ENCODE measurements at places on chromosomes 2 and 18.
A peak's percentile ranks its signal among the peaks of the same experiment; 100 is the strongest.

DNA sequence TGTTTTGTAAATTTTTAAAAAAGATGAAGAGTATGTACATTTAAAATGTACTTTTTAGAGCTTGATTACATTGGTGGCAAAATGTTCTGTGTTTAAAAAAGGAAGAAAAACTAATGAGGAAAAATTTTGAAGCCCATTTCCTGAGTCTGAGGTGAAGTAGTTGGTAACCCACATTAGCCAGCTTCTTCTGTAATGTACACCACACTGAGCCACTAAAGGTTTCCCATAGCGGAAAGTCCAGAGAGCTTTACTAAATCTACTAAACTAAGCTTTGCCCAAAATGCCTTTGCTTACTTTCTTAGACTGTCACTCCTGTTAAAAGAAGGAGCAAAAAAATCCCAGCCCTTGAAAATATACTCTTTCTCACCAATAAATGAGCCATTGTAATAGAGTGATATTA lies 804.8 kb upstream of the ZEB2 start:
- no peak for DNase-seq

DNA sequence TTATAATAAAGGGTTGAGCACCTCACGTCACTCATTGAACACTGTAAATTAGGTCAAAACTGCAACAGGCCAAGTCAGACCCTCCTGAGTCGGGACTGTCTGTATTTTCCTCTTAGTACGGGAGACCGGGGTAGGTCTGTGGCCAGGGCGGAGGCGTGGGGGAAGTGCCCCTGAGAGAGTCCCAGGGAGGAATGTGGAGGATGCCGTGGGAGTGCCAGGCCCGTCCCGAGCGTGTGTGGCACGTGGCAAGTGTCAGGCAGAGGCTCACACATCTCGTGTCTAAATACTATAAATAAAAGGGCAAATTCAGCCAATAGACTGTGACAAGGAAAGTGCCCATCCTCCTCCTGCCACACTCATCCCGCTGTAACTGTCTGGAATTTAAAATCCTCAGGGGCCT lies 6.3 kb upstream of the HDAC4 start:
- DNase-seq: no peak

- DNase-seq: no peak
Observed at GRCh38 chr2:236795861-236796219, 226.2 kb downstream of the ACKR3 start.

GRCh38 chr2:107808959-107809358 lies 17.7 kb upstream of the RGPD4 start:
- DNase-seq: no peak

DNA sequence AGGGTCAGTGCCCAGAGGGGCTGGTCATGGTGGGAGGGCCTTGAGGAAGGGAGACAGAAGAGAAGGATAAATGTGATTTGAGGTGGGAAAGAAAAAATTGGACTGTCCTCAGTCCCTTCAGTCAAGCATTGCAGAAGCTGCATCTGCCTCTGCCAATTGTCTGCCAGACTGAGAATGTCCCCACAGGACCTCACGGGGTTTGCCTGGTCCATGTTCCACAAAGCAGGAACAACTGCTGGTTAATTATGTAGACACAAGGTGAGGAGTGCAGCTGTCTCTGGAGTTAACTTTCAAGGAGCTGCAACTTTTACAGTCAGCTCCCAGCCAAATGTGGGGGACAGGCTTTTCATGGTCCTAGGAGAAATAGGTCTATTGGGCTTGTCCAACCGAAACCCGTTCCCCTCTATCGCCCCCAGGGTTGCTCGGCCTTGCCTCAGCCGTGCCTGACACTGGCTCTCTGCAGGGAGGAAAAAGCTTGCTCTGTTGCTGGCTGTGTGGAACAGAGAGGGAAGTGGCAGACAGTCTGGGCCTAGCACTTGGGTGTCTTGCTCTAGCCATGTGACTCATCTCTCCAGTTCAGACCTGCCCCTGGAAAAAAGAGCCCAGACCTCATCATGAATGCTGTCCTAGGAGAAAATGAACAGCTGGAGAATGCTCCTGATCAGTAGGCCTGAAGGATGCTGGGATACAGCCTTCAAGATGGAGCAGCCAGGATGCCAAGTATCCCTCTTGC lies 31.1 kb upstream of the PAX8 start:
- DNase-seq: no peak

DNA sequence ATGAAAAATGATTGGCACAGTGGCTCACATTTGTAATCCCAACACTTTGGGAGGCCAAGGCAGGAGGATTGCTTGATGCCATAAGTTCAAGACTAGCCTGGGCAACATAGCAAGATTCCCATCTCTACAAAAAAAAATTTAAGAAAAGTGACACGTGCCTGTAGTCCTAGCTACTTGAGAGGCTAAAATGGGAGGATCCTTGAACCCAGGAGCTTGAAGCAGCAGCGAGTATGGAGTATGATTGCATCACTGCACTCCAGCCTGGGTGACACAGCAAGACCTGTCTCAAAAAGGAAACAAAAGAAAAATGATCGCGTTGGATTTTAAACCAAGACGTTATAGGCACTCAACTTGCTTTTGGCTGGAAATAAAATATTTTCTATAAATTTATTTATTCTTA lies 37.8 kb upstream of the CREB1 start:
- DNase-seq: no peak

DNA sequence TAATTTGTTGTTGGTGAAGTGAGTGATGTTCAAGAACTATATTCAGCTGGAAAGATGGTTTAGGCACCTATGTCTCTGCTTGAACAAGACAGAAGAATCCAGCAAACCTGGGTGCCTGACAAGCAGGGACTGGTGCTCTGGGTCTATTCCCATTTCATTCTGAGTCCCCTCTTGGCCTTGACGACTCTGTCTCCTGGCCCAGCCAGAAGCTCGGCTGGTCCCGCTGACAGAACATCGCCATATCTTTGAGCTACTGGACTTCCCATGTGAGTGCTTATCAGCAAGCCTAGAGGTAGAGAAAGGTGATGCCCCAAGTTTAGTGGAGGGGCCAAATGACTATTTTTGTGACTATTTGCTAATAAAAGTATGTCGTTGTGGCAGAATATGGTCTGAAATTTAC lies 48.2 kb downstream of the SDC1 start:
- DNase-seq: no peak

GRCh38 chr2:240912878-240913809 lies 7.0 kb downstream of the CROCC2 start:
- DNase-seq: no peak

DNA sequence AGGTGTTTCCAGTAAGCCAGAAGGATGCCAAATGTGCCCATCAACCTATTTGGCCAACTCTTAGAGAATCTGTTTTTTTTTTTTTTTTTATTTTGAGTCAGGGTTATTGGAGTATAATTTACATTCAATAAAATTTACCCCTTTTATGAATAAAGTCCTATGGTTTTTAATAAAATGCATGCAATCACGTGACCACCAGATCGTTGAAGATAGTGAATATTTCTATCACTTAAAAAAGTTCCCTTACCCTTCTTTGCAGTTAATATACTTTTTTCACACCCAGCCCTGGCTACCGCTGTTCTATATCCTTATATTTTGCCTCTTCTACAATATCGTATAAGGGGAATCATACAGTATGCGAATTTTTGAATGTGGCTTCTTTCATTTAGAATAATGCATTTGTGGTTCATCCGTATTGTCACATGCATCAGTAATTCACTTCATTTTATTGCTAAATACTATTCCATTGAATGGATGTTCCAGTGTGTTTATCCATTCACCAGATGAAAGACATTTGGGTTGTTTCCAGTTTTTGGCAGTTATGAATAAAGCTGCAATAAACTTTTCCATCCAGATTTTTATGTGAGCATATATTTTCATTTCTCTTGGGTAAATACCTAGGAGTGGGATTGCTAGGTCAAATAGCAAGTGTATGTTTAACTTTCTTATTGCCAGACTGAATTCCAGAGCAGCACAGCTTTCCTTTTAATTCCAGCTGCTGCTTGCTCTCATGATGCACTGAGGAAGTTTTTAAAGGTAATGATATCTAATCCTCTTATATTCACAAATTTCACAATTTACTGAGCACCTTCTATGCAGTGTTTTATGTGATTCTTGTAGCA lies 156.3 kb upstream of the NT5C1B start:
- no peak for DNase-seq

DNA sequence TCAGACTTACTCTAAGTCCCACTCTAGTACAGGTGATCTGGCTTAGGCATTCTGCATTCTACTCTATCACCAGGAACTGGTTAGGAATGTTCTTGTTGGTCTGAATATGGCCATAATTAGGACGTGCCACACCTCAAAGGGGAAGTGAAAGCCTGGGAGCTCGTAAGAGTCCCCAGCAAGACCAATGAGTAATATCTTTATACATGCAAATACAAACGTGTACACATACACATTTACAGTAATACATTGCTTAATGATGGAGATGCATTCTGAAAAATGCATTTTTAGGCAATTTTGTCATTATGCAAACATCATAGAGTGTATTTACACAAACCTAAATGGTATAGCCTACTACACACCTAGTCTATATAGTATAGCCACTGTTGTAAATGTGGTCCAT lies 19.5 kb upstream of the ERCC3 start:
- no peak for DNase-seq

- DNase-seq: no peak
Observed at GRCh38 chr2:181812106-181812743, 79.3 kb upstream of the ITPRID2 start.

DNA sequence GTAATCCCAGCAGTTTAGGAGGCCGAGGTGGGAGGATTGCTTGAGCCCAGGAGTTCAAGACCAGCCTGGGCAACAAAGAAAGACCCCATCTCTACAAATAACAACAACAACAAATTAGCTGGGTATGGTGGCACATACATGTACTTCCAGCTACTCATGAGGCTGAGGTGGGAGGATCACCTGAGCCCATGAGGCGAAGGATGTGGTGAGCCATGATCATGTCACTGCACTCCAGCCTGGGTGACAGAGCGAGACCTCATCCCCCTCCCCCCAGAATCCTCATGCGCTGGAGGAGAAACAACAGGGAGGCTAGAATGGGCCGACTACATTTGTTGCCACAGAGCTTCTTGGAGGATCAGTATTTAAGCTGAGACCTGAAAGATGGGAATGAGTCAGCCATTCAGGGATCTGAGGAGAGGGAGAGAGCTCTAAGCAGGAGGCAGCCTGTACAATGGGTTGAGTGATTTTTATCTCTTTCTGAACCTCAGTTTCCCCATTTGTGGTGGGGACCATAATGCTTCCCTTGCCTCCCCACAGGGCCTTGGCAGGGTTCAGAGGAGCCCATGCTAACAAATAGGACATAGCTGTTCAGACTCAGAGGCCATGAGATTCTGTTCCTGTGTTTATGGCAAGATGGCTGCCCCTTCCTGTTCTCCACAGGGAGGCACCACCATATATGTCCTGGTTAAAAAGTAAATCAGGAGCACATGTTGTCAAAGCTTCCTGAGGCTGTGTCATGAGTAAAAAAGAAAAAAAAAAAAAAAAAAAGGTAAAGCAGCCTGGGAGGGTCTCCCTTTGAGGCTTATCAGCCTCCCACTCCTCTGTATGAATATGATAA lies 131.4 kb upstream of the HAAO start:
- DNase-seq: no peak

- no peak for DNase-seq
Observed at GRCh38 chr2:12412898-12413305, 303.8 kb upstream of the TRIB2 start.

GRCh38 chr2:47299555-47299954 lies 103.4 kb upstream of the MSH2 start:
- no peak for DNase-seq

DNA sequence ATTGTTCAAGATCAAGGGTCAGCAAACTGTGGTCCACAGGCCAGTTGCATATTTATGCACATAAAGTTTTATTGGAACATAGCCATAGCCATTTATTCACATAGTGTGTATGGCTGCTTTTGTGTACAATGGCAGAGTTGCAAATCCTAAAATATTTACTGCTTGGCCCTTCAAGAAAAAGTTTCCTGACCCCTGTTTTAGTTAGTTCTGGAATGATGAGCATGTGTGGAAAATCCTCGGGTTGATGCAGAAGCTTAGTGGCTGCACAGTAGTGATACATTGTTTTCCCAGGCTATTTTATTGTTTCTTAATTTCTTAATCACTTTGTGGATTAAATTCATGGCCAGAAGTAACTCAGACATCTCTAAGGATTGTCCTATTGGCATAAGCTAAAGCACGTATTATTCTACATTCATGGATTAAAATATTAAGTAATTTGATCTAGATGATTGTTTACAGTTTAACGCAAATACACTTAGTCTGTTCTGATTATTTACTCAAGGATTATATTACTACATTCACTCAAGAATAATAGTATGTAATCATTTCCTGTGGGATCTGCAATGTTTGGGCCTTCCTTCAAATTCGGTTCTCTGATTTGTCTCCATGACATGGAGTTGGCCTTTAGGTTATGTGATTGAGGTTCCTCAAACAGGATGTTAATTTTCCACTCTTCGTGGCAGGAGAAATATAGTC lies 165.5 kb downstream of the TMEM247 start:
- DNase-seq: no peak

- DNase-seq: no peak
Observed at GRCh38 chr2:227849906-227850305, 21.5 kb upstream of the DAW1 start.

DNA sequence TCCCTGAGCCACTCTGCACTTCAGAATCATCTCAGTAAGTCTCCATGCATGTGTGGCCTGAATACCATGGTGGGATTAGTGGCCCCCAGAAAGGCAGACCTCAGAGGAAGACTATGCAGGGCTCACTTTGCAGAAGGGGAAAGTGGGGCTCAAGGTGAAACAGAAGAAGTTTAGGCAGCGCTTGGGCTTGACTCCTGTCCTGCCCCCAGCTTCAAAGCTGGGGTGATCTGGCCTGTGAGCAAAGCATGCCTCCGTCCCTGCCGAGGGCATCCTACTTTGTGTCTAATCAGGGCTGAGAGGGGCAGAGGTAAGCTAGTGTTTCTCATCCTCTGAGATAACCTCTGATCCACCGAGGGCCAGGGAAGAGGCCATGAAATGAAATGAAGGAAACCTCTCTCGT lies 7.9 kb downstream of the CAPN13 start:
- no peak for DNase-seq

DNA sequence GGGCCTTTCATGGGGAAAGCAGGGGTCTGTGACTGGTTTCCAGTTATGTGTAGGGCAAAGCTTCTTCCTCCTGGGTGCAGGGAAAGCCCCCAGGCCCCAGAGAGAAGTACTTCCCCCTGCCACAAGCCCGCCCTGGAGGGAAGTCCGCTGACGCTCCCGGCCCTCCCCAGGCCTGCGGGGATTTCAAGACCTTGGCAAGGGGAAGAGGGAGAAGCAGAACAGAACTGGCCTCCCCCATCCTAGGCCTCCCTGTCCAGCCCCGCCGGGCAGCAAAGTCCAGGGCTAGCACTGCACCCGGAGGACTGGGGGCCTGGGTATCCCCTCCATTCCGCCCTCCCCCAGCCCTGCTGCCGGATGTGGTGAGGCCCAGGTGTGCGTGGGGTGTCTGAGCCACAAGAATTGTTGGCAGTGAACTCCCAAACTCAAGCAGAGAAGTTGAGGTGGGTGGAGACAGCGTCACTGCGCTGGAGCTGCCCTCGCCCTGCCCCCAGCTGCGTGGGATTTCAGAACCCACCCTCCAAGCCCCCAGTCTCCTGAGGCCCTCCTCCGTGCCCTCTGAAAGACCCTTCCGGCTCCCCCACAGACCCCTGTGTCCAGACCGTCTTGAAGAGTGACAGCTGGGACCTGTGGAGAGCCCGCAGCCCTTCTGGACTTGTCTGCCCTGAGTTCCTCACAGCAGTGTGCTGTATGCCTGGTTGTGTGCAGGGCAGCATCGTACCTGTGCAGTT lies 1.1 kb upstream of the DUSP2 start:
- peak; percentile 71 for DNase-seq

Data from activated CD8-positive, alpha-beta memory T cell treated with anti-CD3 and anti-CD28 coated beads for 1 hour (primary cell).